ENCODE measurements at places on chromosomes 7 and 10.

GRCh38 chr7:36308031-36308430 lies 81.6 kb upstream of the ANLN start:
- no peak for DNase-seq

GRCh38 chr10:71357792-71358265 lies 38.8 kb downstream of the SLC29A3 start:
- no peak for DNase-seq

- DNase-seq, result no peak
Observed at GRCh38 chr7:68058014-68058413, 1061.4 kb downstream of the TYW1 start.

- no peak for DNase-seq
Observed at GRCh38 chr10:74925291-74925690, 98.9 kb downstream of the KAT6B start.
